ENCODE measurements at places on chromosomes 5 and 9. TPM values are rescaled to one million over a fixed set of nuclear protein-coding genes. Genes with fewer than 3 reads are reported as not detected.

The ITGA2 gene
- total RNA-seq, result 53.2 TPM

The BTNL8 gene
- total RNA-seq, result not detected

The TMEM252 gene
- not detected for total RNA-seq

The PAEP gene
- not detected for total RNA-seq

The FOXI1 gene
- not detected for total RNA-seq

All from endothelial cell of umbilical vein (primary cell).